ENCODE measurements at places on chromosomes 3 and 15.

DNA sequence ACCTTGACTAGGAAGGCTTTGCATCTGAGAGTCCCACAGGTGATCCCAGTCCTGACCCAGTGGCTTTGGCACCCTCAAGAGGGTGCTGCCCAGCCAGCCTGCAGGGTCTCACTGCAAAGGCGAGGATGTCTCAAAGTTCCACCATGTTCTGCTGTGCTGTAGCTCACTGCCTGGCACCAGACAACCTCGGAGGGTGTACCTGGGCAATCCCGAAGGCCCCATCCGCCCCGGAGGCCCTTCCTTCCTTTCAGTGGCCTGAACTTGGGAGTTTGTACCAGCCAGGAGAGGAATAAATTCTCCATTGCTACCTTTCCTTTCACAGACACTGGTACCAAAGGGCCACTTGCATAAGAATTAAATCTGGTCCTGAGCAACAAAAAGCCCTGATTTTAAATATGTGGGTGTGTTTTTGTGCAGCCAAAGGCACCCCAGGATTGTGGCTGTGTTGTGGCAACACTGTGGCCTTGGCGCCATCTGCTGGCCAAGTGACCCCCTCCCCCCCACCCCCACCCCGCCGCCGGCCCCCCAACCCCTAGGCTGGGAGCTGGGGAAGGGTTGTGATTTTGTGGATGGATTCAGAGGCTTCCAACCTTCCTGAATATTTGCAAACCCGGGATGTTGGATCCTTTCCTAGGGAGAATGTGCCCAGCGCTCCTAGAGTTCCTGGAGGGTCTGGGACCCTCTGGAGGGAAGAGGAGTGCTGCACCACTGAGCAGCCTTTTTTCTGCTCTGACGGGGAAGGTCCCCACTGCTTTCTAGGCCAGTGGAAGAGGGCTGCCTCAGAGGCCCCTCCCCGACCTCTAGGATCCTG, 9.7 kb upstream of the PTPN23 start:
- no peak for DNase-seq

DNA sequence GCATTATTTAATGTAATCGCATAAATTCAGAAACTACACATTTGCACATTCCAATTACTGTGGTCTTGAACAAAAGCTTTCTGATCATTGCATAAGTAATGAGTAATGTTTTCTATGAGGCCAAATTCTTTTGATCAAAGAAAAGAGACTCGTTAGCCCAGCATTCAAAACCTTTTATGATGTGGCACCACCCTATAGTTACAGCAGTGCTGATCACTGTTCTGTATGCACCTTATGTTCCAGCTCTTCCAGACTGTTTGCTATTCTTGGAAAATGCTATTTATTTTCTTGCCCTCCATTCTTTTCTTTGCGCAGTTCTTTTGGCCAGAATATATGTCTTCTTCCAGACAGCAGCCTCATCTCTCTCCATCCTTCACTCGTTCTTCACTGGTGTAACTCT, 42.3 kb downstream of the MAP3K13 start:
- no peak for DNase-seq

GRCh38 chr3:71391361-71391760, 192.2 kb downstream of the FOXP1 start:
- no peak for DNase-seq

- no peak for DNase-seq
Observed at GRCh38 chr3:81788044-81788443, 26.6 kb upstream of the GBE1 start.

DNA sequence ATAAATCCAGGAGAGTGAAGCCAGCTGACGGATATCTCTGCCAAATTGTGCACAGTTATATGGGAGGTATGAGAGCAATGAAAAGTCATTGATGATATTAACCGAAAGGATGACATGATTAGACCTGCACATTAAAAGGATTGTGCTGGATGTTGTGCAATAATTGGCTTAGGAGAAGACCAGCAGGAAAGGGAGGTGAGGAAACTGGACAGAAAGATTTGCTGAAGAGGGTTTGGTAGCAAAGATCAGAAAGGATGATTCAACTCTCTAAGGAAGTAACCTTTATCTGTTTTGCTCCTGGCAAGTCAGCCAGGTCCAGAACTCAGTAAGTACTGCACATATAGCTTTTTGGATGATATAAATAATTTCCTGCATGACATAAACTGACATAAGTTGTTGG, 704.7 kb downstream of the GRM7 start:
- DNase-seq: no peak

- no peak for DNase-seq
Observed at GRCh38 chr15:35362195-35362829, 183.7 kb downstream of the DPH6 start.

GRCh38 chr3:127252446-127252845, 35.4 kb downstream of the PRR20G start:
- no peak for DNase-seq

GRCh38 chr3:192371870-192372400, 355.4 kb downstream of the FGF12 start:
- DNase-seq: no peak

DNA sequence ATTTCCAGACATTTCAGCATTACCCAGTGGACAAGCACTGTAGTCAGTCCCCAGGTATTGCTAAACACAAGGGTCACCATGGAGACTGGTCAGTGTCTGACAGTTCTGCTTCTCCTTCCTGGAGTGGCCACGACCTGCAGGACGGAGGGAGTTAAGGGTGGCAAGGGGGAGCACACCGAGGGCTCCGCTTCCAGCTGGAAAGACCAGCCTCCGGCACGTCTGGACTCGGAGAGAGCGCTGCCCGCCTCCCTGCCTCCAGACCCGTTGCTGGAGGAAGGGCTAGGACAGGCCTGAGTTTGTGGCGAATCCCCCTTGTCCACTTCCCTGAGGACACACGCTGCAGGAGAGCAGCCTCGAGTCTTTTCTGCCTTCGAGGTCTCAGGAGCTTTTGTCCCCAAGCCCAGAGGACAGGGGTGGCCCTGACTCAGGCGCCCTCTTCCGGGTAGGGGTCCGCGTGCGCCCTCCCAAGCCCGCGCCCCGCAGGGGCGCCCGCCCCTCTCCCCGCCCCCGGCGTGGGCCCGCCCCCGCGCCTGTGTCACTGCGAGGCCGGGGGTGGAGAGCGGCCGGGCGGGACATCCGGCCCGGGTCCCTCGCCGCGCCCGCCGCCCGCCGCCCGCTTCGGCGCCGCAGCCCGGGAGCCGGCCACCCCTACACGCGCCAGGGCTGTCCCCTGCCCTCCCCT, at the start of gene CHST14:
Gene CHST14 (plus strand): TSS at position 562 of the 682 bp plus-strand sequence. CDS start 230 bp downstream, outside the sequence.
- peak; percentile 39 for DNase-seq

DNA sequence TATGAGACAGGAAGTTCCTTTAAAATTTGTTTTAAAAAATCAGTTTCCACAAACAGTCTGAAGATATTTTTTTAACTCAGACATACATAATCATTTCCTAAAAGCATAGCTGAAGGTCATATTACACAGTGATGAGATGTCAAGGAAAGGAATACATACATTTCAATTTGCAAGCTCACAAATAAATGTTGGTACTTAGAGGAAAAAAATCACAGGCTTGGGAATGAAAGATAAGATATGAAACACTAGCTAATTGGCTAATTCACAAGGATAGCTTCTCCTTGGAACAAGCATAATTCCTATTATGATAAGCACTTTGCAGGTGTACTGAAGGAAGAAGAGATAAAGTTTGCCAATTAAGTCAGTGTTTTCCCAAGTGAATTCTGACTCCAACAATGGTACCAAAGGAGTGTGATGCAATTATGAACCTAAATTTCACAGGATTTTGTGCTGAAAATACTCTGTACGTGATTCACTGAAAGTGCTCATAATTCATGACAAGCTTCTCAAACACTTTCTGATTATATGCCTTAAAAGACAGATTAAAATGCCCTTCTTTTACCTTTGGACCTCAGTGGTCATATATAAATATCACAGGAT, 112.4 kb downstream of the FRMD5 start:
- no peak for DNase-seq

GRCh38 chr3:62965311-62965710, 90.1 kb upstream of the CADPS start:
- DNase-seq: no peak

- no peak for DNase-seq
Observed at GRCh38 chr3:129563850-129564535, 21.0 kb downstream of the H1-8 start.

GRCh38 chr3:47685037-47685436, 96.7 kb downstream of the SMARCC1 start:
- no peak for DNase-seq

GRCh38 chr15:90059208-90059985, 42.9 kb downstream of the IDH2 start:
- DNase-seq: peak; percentile 48

GRCh38 chr3:128262457-128262856, 109.2 kb downstream of the EEFSEC start:
- DNase-seq: no peak

- no peak for DNase-seq
Observed at GRCh38 chr3:130088061-130088460, 6.4 kb downstream of the ALG1L2 start.

DNA sequence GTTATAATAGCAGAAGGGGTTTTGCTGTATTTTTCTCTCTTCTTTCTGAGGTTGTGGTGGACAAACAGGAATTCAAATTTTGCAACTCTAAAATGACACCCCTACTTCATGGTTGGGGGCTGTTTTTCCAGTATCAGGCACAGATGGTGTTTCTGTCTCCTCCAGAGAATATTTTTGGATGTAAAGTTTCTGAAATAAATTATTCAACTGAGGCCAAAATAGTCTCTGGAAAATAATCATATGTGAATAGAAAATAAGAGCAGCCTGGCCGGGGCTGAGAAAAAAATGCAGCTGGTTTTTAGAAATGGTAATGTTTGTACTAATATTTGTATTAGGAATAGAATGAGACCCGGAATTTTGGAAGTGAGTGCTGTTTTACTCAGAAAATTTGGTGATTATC, 121.3 kb upstream of the ADAMTS9 start:
- no peak for DNase-seq

DNA sequence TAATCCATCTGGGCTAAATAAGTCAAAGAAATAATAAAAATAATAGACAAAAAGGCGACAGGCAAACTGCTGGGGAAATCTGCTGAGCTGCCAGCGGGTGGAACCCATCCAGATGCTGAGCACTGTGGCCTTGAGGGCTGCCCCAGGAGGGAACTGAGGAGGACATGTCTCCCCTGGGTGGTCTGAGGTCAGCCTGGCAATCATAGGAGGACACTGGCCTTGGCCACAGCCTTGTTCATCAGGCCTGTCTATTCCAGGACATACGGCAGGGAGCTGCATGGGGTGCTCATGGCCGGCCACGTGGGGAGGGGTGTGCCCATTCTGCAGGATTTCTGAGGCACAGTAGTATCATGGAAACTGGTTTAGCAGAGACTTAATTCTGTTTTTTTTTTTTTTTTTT, 21.5 kb upstream of the SNRPA1 start:
- DNase-seq: no peak

GRCh38 chr3:190325923-190326322, 3.7 kb upstream of the CLDN1 start:
- DNase-seq: no peak

GRCh38 chr3:78871048-78871447, 896.8 kb downstream of the ROBO1 start:
- DNase-seq: no peak

DNA sequence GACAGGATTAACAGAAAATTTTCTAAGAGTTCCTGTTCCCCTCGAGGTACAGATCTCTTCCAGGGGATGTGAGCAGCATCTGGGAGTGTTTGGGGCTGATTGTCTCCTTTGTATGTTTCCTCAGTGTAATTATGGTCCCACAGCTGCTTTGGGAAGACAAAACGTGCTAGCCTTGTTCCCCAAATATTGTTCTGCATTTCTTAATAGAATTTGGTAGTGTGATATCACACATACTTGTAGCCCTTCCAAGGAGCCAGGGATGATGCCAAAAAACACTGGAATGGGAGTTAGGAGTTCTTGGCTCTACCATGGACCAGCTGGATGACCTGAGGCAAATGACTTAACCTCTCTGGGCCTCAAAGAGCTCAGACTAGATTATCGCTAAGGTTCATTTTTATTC, 19.0 kb upstream of the AGBL1 start:
- no peak for DNase-seq

DNA sequence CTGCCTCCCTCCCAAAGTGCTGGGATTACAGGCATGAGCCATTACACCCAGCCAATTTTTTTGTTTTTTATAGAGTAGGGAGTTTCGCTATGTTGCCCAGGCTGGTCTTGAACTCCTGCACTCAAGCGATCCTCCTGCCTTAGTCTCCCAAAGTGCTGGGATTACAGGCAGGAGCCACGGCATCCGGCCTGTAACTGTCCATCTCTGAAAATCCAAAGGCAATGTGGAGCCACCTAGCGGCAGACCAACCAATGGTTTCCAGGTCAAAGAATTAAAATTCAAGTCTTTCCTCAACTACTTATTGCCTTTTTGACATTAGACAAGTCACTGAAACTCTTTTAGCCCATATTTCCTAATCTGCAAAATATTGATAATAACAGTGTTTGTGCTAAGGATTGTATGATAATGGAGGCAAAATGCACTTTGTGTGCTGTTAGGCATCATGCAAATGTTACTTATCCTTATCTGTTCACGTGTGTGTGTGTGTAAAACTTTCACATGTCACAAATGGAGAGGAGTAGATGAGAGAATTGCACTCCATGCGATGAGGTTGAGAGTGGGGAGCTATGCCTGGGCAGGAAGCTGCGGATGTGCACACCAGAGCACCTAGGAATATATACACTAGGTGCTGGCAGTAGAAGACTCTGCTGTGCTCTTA, 48.7 kb downstream of the COL8A1 start:
- no peak for DNase-seq

- DNase-seq: no peak
Observed at GRCh38 chr3:24069045-24069444, 124.0 kb downstream of the NR1D2 start.

DNA sequence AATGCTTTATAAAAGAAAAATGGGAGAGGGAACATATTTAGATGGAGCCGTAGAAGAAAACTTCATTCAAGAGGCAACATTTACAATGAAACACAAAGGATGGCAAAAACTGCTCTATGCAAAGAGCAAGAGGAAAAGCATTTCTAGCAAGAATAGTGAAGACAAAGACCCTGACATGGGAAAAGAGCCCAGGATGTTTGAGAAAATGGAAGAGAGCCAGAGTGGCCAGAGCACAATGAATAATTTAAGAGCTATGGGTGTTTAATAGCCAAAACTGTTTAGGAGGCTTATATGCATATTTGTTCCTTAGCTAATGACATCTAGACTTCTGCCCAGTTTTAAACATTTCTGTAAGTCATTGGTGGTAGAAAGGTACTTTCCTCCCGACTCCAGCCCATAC, 25.4 kb upstream of the SEMA6D start:
- DNase-seq: no peak

GRCh38 chr3:42314411-42314810, 48.4 kb upstream of the CCK start:
- no peak for DNase-seq

DNA sequence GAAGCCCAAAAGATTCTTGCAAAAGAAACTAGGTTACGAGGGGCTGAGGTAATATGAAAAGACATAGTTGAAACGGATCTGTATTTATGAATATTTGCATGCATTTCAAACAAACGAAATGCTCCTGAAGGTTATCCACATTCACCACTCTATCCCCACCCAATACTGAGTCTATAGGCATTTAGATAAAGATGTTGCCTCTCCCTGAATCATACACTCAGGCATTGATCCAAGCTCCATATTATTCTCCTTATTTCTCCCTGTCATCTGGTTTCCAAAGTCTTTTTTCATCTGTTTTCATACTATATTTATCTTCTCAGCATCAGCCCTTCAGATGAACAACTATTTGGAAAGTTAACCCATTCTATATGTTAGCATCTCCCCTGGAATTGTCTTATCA, 492.5 kb upstream of the TGFBR2 start:
- DNase-seq: no peak
